SW480 (cell line): ENCODE measurements at places on chromosomes 12 and 14.
A peak's percentile ranks its signal among the peaks of the same experiment; 100 is the strongest.

GRCh38 chr14:57833323-57833722, 32.6 kb downstream of the SLC35F4 start:
- DNase-seq, result peak; percentile 41

DNA sequence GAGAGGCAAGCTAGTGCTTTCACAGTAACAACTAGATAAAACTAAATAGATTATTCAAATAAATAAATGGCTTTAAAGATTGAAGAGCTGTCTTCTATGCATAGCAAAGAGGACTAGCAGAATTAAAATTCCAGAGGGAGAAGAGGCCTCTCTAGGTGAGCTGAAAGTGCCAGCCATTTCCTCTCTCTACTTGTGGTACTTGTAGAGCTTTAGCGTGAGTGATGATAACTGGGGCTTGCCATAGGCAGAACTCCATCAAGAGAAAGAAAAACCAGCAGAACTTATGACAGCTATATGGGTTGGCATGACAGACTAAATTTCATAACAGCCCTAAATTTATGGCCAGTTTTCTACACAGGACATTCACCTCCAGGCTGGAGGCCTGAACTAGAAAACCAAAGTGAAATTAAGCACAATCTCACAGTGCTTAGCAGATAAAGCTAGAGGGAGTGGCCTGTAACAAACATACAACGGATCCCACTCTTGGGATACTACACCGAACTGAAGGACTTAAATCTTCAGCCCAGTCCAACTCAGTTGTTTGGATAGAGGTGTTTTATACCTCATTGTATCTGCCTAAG, 11.0 kb downstream of the SPTLC2 start:
- DNase-seq, result no peak

GRCh38 chr12:29869946-29870345, 86.2 kb upstream of the TMTC1 start:
- no peak for DNase-seq

- DNase-seq, result no peak
Measured at GRCh38 chr14:85752175-85752574, 222.2 kb downstream of the FLRT2 start.

DNA sequence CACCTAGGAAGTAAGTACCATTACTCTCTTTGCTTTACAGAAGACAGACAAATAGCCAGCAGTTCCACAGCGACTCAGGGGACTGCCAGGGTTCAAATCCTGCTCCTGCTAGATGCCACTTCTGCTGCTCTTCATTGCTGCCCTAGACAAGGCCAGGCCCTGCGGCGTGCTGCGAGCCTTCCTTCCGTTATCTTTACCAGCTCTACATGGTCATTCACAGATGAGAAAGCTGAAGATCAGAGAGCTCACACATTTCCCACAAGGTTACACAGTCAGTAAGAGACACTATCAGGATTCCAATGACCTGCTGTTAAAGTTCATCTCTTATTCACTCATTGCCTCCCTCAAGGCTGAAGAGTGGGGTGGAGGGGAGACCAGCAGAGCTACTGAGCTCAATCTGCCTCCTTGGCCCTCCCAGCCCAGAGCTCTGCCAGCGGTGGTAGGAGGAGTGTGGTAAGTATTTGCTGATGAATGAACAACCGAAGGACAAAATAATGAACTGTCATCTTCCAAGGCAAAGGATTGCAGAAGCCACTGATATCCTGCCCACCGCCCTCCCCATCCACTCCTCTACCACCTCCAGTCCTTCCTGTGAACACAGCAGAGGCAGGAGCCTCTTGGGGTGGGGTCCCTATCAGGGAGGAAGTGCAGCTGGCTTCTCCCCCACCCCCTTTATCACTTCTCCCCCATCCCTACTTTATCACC, 14.6 kb upstream of the HDAC7 start:
- DNase-seq, result no peak

GRCh38 chr12:127750076-127750840, 516.7 kb upstream of the TMEM132C start:
- no peak for DNase-seq

- DNase-seq, result peak; percentile 69
Measured at GRCh38 chr14:49687942-49688700, at the start of gene POLE2. POLE2 (minus strand) TSS chr14:49688214; CDS start chr14:49688203, 11 bp downstream.

- DNase-seq, result no peak
Measured at GRCh38 chr14:55789406-55789805, 209.4 kb downstream of the KTN1 start.
